Kidney epithelial cell (primary cell): ENCODE measurements at places on chromosomes 4 and X. TPM values are rescaled to one million over a fixed set of nuclear protein-coding genes. Genes with fewer than 3 reads are reported as not detected.

Gene CTAG1A
- total RNA-seq: not detected in 2 replicates

Gene MMRN1
- total RNA-seq: not detected in 2 replicates

Gene GRXCR1
- not detected in 2 replicates for total RNA-seq

Gene MTMR8
- 1.5 and 1.7 TPM in 2 replicates for total RNA-seq

Gene NHS
- 8.6 and 9.8 TPM in 2 replicates for total RNA-seq

Gene CCDC120
- total RNA-seq: 5.5 and 6.4 TPM in 2 replicates

Gene GAGE1
- total RNA-seq: not detected in 2 replicates

Gene NAT8L
- total RNA-seq: 9.0 and 9.4 TPM in 2 replicates

Gene DUX4
- total RNA-seq: not detected in 2 replicates

- no peak for DNase-seq
Observed at GRCh38 chr4:88661739-88662138, 35.9 kb downstream of the NAP1L5 start.

DNA sequence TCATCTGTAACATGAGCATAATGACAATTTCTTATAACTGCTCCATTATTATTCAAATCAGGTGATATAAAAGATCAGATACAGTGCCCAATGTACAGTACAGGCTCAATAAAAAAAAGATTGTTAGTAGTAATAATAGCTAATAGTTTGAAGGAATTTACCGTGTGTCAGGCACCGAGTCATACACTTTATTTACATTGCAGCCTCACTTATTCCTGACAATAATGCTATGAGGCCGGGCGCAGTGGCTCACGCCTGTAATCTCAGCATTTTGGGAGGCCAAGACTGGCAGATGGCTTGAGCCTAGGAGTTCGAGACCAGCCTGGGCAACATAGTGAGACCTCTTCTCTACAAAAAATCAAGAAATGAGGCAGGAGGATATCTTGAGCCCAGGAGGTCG lies 10.1 kb upstream of the MAP7D3 start:
- no peak for DNase-seq

- no peak for DNase-seq
Observed at GRCh38 chr4:182258441-182259000, 15.3 kb downstream of the TENM3 start.

DNA sequence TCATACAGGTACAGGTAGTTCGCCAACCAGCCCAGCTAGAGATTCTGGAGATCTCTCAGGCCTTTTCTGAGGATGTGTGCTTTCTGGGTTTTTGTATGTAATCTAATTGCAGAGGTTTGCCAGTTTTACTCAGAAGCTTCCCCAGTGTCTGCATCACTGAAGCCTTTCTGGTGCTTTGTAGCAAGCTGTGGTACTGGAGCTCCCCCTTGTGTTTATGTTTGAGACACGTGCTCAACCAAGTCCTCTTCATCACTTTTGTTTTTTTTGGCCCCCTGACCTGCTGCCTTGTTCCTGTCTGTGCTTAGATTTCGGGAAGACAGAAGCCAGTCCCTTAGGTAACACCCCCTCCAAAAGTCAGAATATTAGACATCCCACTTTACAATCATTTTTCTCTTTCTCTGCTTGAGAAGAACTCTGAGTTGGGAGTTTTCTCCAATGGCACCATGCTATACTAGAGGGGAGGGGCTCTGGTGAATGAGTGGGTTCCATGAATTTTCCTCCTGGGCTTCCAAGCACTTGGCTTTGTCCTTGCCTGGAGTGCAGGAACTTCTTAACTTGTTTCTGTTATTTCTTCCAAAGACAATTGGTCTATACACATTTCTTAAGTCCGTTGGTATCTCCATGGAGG lies 128.4 kb upstream of the TBC1D9 start:
- DNase-seq: peak; percentile 4

GRCh38 chr4:86564795-86565194 lies 29.3 kb upstream of the PTPN13 start:
- no peak for DNase-seq

DNA sequence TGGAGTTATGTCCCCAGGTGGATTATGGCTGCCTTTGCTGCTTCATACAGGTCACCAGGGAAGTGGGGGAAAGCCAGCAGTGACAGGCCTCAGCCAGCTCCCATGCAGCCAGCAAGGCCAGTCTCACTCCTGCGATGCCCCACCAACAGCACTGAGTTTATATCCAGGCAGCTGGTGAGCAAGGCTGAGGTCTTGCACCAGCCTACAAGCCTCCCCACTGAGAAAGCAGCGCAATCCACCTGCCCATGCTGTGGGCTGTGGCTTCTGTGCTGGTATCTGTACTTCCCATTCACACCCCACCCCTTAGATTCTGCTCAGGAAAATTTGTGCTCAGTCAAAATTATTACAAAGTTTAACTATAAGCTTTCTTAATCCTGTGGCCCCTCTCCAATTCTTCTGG lies 153.5 kb downstream of the HHIP start:
- DNase-seq: no peak

DNA sequence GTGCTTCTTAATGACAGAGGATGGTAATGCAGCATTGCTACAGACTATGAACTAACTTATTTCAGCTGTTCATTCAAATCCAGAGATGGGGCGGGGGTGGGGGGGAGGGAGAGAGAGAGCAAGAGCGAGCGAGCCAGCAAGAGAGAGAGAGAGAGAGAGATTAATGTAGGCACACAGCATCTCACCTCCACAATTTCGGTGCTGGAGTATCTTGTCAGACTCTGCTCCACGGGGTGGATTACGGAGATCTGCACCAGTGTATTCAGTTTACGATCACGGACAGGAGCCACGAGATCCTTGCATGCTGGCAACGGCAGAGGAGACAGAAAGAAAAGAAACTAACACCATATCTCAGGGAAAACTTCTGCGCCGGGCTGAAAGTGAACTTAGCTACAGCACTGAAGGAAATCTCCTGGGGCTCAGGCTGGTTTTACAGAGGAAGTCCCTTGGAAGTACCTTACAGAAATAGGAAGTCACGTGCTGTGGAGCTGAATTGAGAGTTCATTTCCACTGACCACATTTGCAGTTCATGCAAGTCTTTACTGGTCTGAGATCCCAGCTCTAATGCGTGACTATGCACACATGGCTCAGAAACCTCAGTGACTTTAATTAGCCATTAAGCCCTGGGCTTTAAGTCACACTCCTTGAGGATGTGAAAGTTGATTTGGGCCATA lies 440.9 kb downstream of the INPP4B start:
- peak; percentile 37 for DNase-seq

- DNase-seq: no peak
Observed at GRCh38 chr4:21628916-21629610, 319.5 kb downstream of the KCNIP4 start.

DNA sequence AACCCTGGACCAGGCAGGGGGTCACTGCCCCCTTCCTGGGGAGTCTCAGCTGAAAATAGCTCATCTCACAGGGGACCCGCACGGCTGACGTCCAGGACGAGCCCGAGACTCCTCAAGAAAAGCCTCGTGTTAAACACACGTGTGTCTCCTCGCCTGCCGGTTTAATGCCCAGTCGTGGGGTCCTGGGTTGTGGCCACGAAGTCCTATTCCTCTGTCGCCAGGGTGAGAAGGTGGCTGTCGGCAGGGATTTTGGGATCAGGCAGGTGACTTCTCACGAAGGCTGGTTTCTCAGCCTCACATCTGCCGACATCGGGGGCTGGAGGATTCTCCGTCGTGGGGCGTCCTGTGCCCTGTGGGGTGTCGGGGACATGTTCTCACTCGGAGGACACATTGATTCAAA lies 44.3 kb upstream of the PPP2R3B start:
- DNase-seq: no peak

DNA sequence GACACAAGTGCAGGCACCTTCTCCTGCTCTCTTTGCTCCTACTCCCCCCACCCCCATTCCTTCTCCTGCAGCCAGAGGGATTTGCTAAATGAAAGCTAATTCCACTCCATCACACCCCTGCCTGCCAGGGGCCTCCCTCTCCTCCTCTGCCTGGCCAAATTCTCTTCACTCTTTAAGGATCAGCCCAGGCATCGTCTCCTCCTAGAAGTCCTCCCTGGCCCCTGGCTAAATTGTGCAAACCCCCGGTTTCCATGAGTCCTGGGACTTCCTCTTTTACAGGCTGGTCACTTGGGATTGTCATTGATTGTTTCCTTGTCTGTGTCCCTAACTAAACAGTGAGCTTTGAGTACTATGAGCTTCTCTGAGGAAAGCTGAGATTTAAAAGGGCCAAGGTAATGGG lies 8.7 kb upstream of the ABLIM2 start:
- no peak for DNase-seq

GRCh38 chrX:21741364-21741763 lies 16.6 kb downstream of the SMPX start:
- DNase-seq: no peak

DNA sequence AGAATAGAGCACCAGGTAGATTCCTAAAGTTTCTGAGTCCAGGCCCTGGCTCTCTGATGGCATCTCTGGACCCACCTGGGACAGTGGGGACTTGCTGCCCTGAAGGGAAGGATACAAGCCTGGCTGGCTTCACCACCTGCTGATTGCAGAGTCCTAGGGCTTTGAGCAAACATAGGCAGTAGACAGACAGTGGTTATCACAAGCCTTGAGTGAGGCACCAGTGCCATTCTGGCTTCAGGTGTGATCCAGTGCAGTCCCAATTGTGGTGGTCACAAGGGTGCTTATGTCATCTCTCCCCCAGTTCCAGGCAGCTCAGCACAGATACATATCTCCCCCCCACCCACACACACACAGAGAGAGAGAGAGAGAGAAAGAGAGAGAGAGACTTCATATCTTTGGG lies 6.6 kb upstream of the PRRG3 start:
- no peak for DNase-seq
